ENCODE measurements at places on chromosomes 4 and X.

DNA sequence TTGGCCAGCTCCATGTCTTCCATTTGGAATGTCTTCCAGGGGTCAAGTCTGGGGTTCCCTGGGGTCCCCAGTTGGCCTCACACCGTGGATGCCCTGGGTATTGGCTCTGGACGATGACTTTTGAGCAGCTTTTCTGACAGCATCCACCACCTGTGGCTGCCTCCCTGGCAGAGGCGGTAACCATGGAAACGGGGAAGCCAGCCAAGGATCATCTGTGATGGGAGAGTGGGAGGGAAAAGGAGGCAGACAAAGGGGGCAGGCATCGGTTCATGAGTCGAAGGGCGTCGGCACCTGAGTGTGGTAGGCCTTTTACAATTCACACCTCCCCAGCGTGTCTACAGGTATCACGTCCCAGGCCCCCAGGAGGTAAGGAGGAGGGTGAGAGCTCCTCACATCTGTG, 152.2 kb downstream of the ASMT start:
- H3K36me3 ChIP-seq, result no peaks in the 10 kb centered on the region
- H3K27ac ChIP-seq, result no peak overlapping the region
- H3K27me3 ChIP-seq, result no peaks in the 10 kb centered on the region
- no peak overlapping the region for H3K4me3 ChIP-seq
- H3K4me1 ChIP-seq, result no peaks in the 10 kb centered on the region
- DNase-seq, result no peak

GRCh38 chr4:2256781-2257191, 5.1 kb downstream of the MXD4 start:
- peaks cover 11% of the 10 kb centered on the region for H3K4me1 ChIP-seq
- no peak overlapping the region for H3K4me3 ChIP-seq
- DNase-seq, result no peak

DNA sequence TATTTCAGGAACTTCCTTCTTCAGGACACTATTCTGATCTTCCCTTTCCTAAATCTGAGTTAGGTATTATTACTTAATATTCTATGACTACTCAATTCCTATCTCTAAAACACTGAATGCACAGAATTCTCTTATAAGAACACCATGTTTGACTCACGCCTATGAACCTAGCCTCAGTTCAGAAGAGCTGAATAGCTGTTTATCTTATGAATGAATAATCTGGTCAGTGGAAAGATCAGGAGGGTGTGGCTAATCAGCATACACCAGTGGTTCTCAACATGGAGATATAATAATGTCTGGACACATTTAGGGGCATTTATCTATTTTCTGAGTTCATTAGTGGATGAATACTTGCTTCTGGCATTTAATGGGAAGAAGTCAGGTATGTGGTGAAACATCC, 24.2 kb downstream of the EPHA5 start:
- DNase-seq, result peak; percentile 51
- no peak overlapping the region for H3K27ac ChIP-seq
- no peaks in the 10 kb centered on the region for H3K27me3 ChIP-seq
- H3K4me3 ChIP-seq, result no peak overlapping the region
- H3K4me1 ChIP-seq, result no peaks in the 10 kb centered on the region
- H3K36me3 ChIP-seq, result no peaks in the 10 kb centered on the region

- H3K4me3 ChIP-seq, result no peak overlapping the region
- H3K27me3 ChIP-seq, result no peaks in the 10 kb centered on the region
- no peak for DNase-seq
- H3K36me3 ChIP-seq, result peaks cover 7% of the 10 kb centered on the region
- H3K27ac ChIP-seq, result no peak overlapping the region
- no peaks in the 10 kb centered on the region for H3K4me1 ChIP-seq
These were observed 38.8 kb downstream of the NSG1 start for GRCh38 chr4:4425696-4426095.

GRCh38 chr4:189858435-189858834, 82.2 kb upstream of the FRG1 start:
- DNase-seq, result no peak
- H3K4me3 ChIP-seq, result no peak overlapping the region
- H3K4me1 ChIP-seq, result no peaks in the 10 kb centered on the region
- no peaks in the 10 kb centered on the region for H3K27me3 ChIP-seq
- no peaks in the 10 kb centered on the region for H3K36me3 ChIP-seq
- no peak overlapping the region for H3K27ac ChIP-seq

DNA sequence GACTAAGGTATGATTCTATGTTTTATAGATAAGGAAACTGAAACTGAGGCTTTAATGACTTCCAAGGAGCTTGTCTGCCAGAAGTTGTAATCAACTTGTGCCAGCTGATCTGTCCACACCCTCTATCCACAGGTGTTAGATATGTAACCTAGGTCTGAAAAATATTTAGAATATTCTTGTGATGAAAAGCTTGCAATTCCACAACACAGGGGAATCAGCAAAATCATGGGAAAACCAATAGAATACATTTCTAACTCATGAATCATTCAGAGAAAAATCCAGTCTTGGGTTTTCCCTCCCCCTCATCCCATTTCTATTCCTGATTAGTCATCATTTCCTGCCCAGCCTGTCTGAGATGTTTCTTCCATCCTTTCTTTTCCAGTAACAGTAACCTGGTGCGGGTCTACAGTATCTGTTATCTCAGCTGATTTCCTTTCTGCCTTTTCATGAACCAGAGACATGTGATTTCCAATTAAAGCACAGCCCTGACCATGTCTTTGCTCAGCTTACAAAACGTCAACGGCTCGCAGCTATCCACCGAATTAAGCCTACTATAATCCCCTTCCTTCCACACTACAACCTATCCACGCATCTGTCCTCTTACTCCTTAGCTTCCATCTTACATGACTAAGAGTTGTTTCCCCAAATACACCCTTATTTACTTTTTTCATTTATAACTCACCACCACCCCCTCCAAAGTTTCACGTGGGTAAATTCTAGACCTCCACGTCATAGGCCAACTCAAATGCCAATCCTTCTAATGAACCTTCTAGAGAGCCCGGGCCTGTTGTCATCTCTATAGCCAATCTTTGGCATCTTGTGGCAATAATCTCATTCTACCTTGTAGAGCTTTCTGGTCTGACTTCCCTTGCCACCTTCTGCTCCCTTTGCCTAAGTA, 961 bp upstream of the NOCT start:
- no peaks in the 10 kb centered on the region for H3K27me3 ChIP-seq
- peak overlapping the region; percentile 93 for H3K4me3 ChIP-seq
- peak overlapping the region; percentile 96 for H3K27ac ChIP-seq
- peaks cover 18% of the 10 kb centered on the region for H3K4me1 ChIP-seq
- no peaks in the 10 kb centered on the region for H3K36me3 ChIP-seq

DNA sequence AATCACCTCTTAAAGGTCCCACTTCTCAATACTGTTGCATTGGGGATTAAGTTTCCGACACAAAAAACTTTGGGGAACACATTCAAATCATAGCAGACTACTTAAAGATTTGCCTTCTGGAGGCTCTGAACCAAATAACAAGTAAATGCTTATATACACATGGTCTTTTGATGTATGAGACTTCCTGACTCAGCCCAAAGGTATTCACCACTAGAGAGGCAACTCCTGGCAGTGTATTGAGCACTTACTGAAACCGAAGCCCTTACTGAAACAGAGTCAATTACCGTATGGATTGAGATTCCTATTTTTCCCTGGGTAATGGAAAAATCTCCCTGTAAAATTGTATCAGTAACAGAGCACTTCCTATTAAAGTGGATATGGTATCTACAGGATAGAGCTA, 45.4 kb downstream of the ZCCHC13 start:
- H3K4me1 ChIP-seq, result no peaks in the 10 kb centered on the region
- DNase-seq, result peak; percentile 77
- no peak overlapping the region for H3K27ac ChIP-seq
- H3K27me3 ChIP-seq, result no peaks in the 10 kb centered on the region
- no peaks in the 10 kb centered on the region for H3K36me3 ChIP-seq

- H3K36me3 ChIP-seq, result no peaks in the 10 kb centered on the region
- H3K27me3 ChIP-seq, result peaks cover 3% of the 10 kb centered on the region
- no peak overlapping the region for H3K27ac ChIP-seq
- no peak overlapping the region for H3K4me3 ChIP-seq
These were observed 62.1 kb upstream of the CCDC160 start for GRCh38 chrX:134174859-134175258.

DNA sequence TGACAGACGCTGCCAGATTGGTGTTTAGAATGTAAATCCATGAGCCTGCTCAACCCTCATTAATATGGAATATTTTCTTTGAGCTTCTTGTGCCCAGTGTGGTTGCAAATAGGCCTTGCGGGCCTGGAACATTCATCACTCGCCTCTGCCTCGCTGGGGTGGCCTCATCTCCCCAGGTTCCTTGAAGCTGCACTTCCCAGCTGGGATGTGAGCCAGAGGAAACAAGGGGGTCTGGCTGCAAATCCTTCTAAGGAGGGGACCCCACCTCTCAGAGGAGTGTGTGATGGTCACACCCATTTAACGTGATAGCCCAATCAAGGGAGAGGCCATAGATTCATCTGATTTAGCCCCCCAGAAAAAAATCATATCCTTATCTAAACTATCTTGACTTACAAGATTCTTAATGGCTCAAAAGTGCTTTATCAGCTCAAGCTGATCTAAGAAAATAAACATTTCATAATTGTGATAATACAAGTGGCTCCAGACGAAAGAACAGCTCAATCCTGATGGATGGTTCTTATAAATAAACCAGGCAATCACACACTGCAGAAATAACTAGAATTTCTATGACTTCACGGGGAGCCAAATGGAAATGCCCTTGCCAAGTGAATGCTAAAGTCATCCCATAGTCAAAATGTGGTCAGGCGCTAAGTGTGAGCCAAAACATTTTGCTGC, 189.9 kb downstream of the PTTG2 start:
- peak; percentile 96 for DNase-seq
- no peaks in the 10 kb centered on the region for H3K27me3 ChIP-seq
- H3K4me1 ChIP-seq, result peaks cover 17% of the 10 kb centered on the region
- H3K4me3 ChIP-seq, result no peak overlapping the region

DNA sequence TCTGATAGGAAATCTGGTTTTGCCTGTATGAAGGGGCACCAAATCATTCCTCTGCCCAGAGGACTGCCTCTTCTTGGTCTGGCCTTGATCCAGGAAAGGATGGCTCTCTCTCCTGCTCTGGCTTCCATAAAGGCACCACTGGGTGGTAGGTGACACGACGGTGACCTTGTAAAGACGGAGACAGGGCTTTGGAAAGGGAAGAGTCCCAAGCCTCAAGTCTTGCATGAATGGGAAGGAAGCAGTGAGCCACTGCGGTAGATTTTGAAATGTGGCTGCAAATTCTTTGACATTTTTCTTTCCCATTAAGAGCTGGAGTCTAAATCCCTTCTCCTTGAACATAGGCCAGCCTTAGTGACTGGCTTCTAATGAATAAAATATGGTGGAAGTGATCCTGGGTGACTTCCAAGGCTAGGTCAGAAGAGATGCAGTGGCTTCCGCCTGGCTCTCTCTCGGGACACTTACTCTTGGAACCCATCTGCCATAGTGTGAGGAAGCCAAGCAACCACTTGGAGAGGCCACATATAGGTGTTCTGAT, 347.4 kb downstream of the BCOR start:
- H3K4me1 ChIP-seq, result peaks cover 3% of the 10 kb centered on the region
- no peaks in the 10 kb centered on the region for H3K36me3 ChIP-seq
- H3K27me3 ChIP-seq, result no peaks in the 10 kb centered on the region
- DNase-seq, result no peak
- H3K4me3 ChIP-seq, result no peak overlapping the region
